ENCODE measurements at places on chromosomes 12 and 14. TPM values are rescaled to one million over a fixed set of nuclear protein-coding genes. Genes with fewer than 3 reads are reported as not detected.

DNA sequence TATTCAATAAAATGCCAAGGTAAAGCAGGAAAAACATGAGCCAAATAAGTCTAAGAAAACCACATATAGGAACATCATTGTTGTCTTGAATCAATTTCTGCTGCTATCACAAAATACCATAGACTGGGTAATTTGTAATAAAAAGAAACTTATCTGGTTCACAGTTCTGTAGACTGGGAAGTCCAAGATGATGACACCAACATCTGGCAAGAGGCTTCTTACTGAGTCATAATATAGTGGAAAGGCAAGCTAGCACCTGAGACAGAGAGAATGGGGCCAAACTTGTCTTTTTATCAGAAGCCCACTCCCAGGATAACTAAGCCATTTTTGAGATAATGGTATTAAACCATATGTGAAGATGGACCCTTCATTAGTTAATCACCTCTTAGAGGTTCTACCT lies 975.9 kb downstream of the FLRT2 start:
- H3K4me3 ChIP-seq, result no peak overlapping the region
- no peaks in the 10 kb centered on the region for H3K4me1 ChIP-seq
- H3K36me3 ChIP-seq, result no peaks in the 10 kb centered on the region

- no peaks in the 10 kb centered on the region for H3K4me1 ChIP-seq
- no peak overlapping the region for H3K27ac ChIP-seq
- no peak for DNase-seq
- H3K36me3 ChIP-seq, result no peaks in the 10 kb centered on the region
- H3K4me3 ChIP-seq, result no peak overlapping the region
Observed at GRCh38 chr14:90981636-90982035, 78.8 kb downstream of the RPS6KA5 start.

The SPRING1 gene
- polyA plus RNA-seq, result 13.2 TPM

- no peaks in the 10 kb centered on the region for H3K27me3 ChIP-seq
- no peak overlapping the region for H3K4me3 ChIP-seq
- no peaks in the 10 kb centered on the region for H3K36me3 ChIP-seq
Observed at GRCh38 chr14:79727900-79728299, 483.4 kb downstream of the DIO2 start.

The PIP4P1 gene
- 37.6 TPM for polyA plus RNA-seq

GRCh38 chr14:85205875-85206274 lies 324.1 kb upstream of the FLRT2 start:
- H3K27ac ChIP-seq, result no peak overlapping the region
- no peaks in the 10 kb centered on the region for H3K4me1 ChIP-seq
- H3K36me3 ChIP-seq, result no peaks in the 10 kb centered on the region
- DNase-seq, result no peak
- no peaks in the 10 kb centered on the region for H3K27me3 ChIP-seq
- H3K4me3 ChIP-seq, result no peak overlapping the region

The MFAP5 gene
- polyA plus RNA-seq, result 65.3 TPM

- H3K27ac ChIP-seq, result peak within 1 kb of the TSS; percentile 93
- H3K27me3 ChIP-seq, result no peaks in the 10 kb centered on the region
- peak; percentile 59 for DNase-seq
Observed at GRCh38 chr12:53097564-53098353, at the start of gene IGFBP6. Gene IGFBP6, plus strand, starts transcription at chr12:53097667. Its CDS starts 51 bp downstream, at chr12:53097718.

The CLEC9A gene
- 0.10 TPM for polyA plus RNA-seq

The SPX gene
- polyA plus RNA-seq, result 1.2 TPM

- H3K4me1 ChIP-seq, result no peaks in the 10 kb centered on the region
- no peaks in the 10 kb centered on the region for H3K27me3 ChIP-seq
- no peak overlapping the region for H3K4me3 ChIP-seq
- no peaks in the 10 kb centered on the region for H3K36me3 ChIP-seq
- no peak overlapping the region for H3K27ac ChIP-seq
Observed at GRCh38 chr12:3683670-3684069, 69.2 kb downstream of the CRACR2A start.

GRCh38 chr14:99566009-99566389 lies 38.0 kb downstream of the CCDC85C start:
- no peaks in the 10 kb centered on the region for H3K36me3 ChIP-seq
- peaks cover 81% of the 10 kb centered on the region for H3K4me1 ChIP-seq
- no peak overlapping the region for H3K4me3 ChIP-seq
- no peaks in the 10 kb centered on the region for H3K27me3 ChIP-seq
- no peak for DNase-seq
- peak overlapping the region; percentile 78 for H3K27ac ChIP-seq

The CCDC38 gene
- 0.72 TPM for polyA plus RNA-seq

DNA sequence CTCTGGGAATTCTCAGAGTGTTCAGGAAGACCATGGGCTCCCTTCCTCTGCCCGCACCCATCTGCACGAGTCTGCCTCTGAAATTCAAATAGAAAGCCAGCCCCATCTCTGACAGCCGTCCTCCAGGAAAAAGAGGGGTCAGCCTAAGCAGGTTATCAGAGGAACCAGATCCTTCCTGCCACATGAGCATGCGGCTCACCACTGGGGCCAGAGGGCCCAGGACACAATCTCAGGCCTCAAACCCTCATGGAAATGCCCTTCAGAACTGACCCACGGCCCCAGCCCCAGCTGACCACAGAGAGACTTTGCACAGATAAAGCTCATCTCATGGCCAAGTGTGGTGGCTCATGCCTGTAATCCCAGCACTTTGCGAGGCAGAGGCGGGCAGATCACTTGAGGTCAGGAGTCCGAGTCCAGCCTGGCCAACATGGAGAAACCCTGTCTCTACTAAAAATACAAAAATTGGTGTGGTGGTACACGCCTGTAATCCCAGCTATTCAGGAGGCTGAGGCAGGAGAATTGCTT lies 23.2 kb downstream of the PXN start:
- peaks cover 43% of the 10 kb centered on the region for H3K4me1 ChIP-seq
- H3K27me3 ChIP-seq, result no peaks in the 10 kb centered on the region

GRCh38 chr12:25995906-25996305 lies 37.4 kb downstream of the RASSF8 start:
- DNase-seq, result no peak
- peaks cover 6% of the 10 kb centered on the region for H3K4me1 ChIP-seq
- H3K27me3 ChIP-seq, result no peaks in the 10 kb centered on the region
- no peaks in the 10 kb centered on the region for H3K36me3 ChIP-seq

The TRIM9 gene
- 3.7 TPM for polyA plus RNA-seq

The OAS3 gene
- polyA plus RNA-seq, result 6.8 TPM

DNA sequence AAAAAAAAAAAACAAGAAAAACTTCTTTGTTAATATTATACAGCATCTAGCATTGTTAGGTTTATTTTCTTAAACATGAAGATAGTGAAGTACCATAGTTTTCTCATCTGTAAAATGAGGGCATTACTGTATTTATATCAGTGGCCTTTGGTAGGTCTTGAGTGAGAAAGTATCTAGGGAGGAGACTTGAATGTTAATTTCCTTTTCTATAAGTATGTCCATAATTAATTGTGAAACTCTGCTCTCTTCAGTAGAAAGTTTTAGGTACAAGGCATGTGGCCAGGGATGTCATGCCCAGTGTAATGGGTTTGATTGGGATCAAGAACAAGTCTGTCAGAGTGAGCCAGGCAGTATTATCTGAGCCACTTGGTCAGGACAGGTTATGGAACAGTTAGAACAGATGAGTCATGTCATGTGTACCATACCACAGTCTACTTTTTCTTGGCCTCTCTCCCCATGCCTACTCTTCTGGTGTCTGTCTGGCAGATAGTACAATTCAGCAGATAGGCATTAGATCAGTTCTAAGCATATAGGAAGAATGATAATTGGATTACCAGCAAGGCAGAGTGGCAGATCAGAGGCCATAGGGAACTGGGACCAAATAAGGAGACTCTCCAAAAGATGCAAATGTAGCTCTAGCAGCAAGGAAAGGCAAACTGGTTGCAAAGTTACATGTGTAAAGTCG lies 30.4 kb downstream of the FBXO34 start:
- no peak for DNase-seq
- H3K27me3 ChIP-seq, result no peaks in the 10 kb centered on the region
- no peak overlapping the region for H3K4me3 ChIP-seq
- H3K27ac ChIP-seq, result no peak overlapping the region
- H3K36me3 ChIP-seq, result no peaks in the 10 kb centered on the region

The TMPRSS12 gene
- not detected for polyA plus RNA-seq

GRCh38 chr14:78519863-78520262 lies 349.7 kb downstream of the NRXN3 start:
- H3K27me3 ChIP-seq, result no peaks in the 10 kb centered on the region
- no peaks in the 10 kb centered on the region for H3K36me3 ChIP-seq
- no peak overlapping the region for H3K4me3 ChIP-seq

The PARP11 gene
- polyA plus RNA-seq, result 19.9 TPM

The GCN1 gene
- 31.3 TPM for polyA plus RNA-seq

The CMA1 gene
- polyA plus RNA-seq, result not detected

The PROX2 gene
- not detected for polyA plus RNA-seq
